ENCODE measurements at places on chromosomes 4 and X. TPM values are rescaled to one million over a fixed set of nuclear protein-coding genes. Genes with fewer than 3 reads are reported as not detected.

Gene SHROOM2
- under 0.01 TPM for total RNA-seq

Gene PRSS12
- total RNA-seq = 34.1 TPM

Gene CT83
- not detected for total RNA-seq

Gene SEPTIN11
- total RNA-seq = 279 TPM

Gene TNIP3
- 0.28 TPM for total RNA-seq

Gene PAGE5
- total RNA-seq = 1.4 TPM
